GM13977 (cell line): ENCODE measurements at places on chromosomes 11 and 22.

DNA sequence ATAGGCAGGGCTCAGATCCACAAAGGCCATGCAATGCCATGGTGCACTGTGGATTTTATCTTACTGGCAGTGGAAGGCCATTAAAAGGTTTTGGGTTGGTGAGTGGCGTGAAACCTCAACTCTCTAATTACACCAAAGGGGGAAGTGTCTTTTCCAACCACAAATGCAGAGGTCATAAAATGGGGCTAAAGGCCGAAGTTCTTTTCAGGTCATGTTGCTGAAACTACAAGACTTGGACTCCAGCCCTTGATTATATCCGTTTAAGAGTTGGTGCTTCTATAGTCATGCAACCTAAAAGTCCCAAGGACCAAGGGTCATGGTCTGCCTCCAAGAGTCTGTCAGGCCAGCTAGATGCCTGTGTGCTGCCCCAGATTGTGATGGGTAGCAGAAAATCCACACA is 434.3 kb downstream of the RAB38 start:
- no peak for DNase-seq

DNA sequence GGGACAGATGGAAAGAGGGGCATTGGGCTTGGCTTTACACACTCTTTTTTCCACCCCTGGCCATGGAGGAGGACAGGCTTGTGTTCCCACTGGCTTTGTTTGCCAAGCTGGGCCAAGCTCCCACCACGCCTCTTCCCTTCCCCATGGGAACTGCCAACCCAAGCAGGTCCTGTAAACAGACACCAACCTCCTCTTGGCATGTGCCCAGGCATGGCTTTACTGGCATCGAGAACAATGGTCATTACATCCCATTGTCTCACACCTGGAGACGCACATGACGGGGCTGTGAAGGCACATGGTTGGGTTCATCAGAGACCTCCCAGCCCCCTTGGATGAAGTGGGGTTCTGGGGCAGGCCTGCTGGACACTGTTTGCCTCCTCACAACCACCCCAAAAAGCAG is 11.7 kb downstream of the SEC14L3 start:
- DNase-seq: no peak

DNA sequence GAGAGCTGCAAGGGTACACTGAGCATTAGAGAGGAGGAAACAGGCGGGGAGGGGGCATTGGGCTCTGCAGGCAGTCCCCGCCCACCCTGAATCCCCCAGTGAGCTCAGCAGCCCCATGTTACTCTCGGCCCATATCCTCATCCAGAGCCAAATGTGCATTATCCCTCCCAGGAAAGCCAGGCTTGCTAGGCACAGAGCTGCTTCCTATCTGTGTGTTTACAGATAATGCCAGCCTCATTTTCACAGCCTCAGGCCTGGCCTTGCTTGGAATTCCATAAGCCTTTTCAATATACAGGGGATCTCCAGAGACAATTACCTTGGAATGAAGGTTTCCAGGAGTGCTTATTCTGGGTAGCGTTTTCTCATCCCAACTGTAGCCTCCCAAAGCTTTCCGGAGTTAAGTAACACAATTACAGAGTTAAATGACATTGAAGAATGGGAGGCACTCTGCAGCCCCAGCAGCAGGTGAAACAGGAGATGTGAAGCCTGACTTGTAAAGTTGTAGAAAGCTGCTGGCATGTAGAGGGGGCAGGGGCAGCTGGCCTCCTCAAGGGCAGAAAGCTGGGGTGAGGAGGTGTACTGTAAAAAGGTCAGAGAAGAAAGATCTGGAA is 91.5 kb upstream of the TBCEL start:
- DNase-seq: no peak

DNA sequence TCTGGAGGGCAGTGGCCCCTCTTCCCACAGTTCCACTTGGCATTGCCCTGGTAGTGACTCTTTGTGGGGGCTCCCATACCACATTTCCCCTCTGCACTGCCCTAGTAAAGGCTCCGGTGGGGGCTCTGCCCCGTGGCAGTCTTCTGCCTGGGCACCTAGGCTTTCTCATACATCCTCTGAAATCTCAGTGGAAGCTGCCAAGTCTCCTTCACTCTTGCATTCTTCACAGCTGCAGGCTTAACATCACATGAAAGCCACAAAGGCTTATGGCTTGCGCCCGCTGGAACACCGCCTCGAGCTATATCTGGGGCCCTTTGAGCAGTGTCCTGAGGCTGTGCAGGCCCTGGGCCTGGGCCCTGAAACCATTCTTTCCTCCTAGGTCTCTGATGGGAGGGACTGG is 25.3 kb downstream of the PLEKHB1 start:
- no peak for DNase-seq
